Skeletal muscle tissue (tissue), 5 donors: ENCODE measurements at places on chromosomes 7 and 10. TPM values are rescaled to one million over a fixed set of nuclear protein-coding genes. Genes with fewer than 3 reads are reported as not detected.

The SEMA3D gene
- 25.1 TPM for total RNA-seq

The FFAR4 gene
- total RNA-seq, result 0.52 TPM

The FOXP2 gene
- 10.4 TPM for total RNA-seq

The MAPK8 gene
- total RNA-seq, result 44.4 TPM

The TFEC gene
- 2.1 TPM for total RNA-seq

The HTR5A gene
- total RNA-seq, result not detected

The FAM25G gene
- total RNA-seq, result not detected

The AOC1 gene
- total RNA-seq, result under 0.01 TPM

The TRDMT1 gene
- total RNA-seq, result 16.2 TPM

The SFTPA2 gene
- total RNA-seq, result 0.52 TPM

The TMEM213 gene
- not detected for total RNA-seq

The CCDC7 gene
- total RNA-seq, result 71.5 TPM

The ASB13 gene
- total RNA-seq, result 10.4 TPM

The PTER gene
- 9.9 TPM for total RNA-seq

The HOXA13 gene
- 0.52 TPM for total RNA-seq

The TEX36 gene
- not detected for total RNA-seq

The ALOX5 gene
- total RNA-seq, result 3.1 TPM

The ERVW-1 gene
- total RNA-seq, result not detected

The ADO gene
- 16.7 TPM for total RNA-seq

The CPA2 gene
- 0.52 TPM for total RNA-seq

The CYP2C19 gene
- total RNA-seq, result not detected

The IL15RA gene
- total RNA-seq, result 1.6 TPM

The SRGN gene
- 54.3 TPM for total RNA-seq

The MOGAT3 gene
- not detected for total RNA-seq

The GIMAP1 gene
- total RNA-seq, result 1.0 TPM

The ZPBP gene
- not detected for total RNA-seq

The GNAT3 gene
- total RNA-seq, result not detected

The CALHM2 gene
- total RNA-seq, result 4.7 TPM

The RNLS gene
- 4.7 TPM for total RNA-seq

The WIPF3 gene
- 4.7 TPM for total RNA-seq

The RSPH10B2 gene
- total RNA-seq, result 1.0 TPM

The OR6B1 gene
- not detected for total RNA-seq

The TAS2R3 gene
- total RNA-seq, result 3.7 TPM

The INMT gene
- 35.5 TPM for total RNA-seq

The TOMM7 gene
- total RNA-seq, result 414 TPM

The TCAF2 gene
- total RNA-seq, result 2.1 TPM

The FZD8 gene
- 35.5 TPM for total RNA-seq

The NOC3L gene
- 13.6 TPM for total RNA-seq

The C10orf62 gene
- total RNA-seq, result under 0.01 TPM

The SPDYE16 gene
- not detected for total RNA-seq
